ENCODE measurements at places on chromosomes 1 and 21.

GRCh38 chr1:168372307-168372706 is 91.6 kb downstream of the TBX19 start:
- no peak for DNase-seq

GRCh38 chr1:27572019-27572678 is 31.8 kb downstream of the AHDC1 start:
- DNase-seq = no peak

DNA sequence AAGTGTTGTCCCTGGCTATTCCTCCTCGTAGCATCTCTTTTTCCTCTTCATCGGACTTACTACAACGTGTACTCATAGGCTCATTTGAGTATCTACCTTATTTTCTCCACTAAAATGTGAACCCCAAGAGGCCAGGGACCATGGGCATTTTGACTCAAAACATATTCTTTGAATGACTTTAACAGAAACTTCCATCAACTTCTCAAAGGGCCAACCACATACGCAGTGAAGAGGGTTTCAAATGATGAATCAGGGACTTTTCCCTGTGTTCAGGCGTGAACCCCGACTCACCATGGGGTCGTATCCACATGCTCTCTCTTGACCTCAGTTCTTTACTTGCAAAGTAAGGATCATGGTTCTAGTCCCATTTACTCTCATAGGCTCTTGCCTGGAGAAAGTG is 20.2 kb upstream of the GPR137B start:
- DNase-seq = no peak

DNA sequence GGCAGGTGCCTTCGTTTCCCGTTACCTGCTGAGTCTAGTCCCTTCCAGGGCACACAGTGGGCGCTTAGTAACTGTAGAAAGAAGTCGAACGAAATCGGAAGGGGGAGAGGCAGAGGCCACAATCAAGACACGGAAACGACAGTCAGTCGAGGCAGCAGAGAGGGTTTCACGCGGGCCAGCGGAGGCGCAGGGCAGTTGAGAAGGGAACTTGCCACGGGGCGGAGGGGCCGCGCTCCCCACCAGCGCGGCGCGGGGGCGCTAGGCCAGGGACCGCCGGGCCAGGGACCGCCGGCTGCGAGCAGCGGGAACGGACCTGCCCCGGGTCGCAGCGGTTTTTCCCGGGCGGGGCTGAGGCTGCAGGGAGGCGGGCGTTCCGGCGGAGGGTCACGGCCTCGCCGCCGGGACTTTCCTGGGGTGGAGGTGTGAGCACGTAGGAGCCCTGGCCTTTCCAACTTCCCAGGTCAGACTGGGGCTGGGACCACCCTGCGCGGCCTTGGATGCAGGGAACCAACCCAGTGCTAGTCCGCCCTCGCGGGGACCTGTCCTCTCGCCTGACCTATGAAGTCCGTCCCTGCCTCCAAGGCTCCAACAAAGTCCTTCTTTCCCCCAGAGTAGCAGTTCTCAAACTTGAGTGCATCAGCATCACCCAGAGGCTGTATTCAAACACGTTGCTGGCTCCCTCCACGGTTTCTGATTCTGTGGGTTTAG is 150.1 kb upstream of the FGGY start:
- peak; percentile 36 for DNase-seq

- no peak for DNase-seq
Measured at GRCh38 chr1:167488786-167489185, 29.5 kb downstream of the CD247 start.

- no peak for DNase-seq
Measured at GRCh38 chr21:42515708-42516502, 2.3 kb downstream of the SLC37A1 start.

DNA sequence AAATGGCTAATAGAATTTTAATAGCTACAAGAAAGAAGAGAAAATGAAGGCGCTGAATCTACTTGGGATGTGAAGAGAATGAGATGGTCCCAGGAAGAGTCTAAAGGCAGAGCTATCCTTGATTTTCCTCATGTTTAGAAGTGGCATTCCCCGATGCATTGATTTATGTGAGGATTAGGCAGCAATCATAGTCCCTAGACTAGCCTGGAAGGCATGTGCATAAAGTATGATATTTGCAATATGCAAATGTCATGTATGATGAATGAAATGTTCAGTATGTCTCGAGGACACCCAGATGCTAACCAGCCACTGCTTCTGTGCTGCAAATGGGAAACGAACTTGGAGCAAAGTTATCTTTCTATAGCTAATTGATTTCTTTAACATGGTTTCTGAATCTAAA is 641.5 kb upstream of the PLXNA2 start:
- DNase-seq = no peak

DNA sequence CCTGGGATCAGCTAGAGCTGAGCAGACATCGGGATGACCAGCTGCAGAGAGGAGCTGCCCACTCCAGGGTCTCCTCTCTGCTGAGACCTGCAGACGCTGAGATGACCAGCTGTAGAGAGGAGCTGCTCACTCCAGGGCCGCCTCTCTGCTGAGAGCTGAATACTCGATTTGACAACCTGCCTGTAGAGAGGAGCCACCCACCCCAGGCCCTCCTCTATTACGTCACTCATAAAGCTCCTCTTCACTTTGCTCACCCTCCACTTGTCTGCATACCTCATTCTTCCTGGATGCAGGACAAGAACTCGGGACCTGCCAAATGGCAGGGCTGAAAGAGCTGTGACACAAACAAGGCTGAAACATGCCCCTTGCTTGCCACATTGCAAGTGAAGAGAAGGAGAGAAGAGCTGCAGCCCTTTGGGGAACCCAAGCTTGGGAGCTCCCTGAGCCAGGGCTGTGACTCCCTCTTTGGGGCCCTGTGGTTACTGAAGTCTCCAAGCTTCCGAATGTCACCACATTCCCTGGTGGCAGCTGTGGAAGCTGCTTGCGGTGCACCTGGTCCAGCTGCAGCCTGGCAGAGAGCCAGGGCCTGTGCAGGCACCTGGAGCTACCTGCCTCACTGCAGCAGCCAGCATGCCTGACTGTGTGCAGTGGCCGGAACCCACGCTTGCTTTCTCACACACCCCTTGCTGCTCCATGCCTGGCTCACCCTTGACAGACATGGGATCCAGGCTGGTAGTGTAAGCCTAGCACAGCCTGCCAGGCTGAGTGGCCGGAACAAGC is 59.6 kb downstream of the CC2D1B start:
- DNase-seq = no peak

DNA sequence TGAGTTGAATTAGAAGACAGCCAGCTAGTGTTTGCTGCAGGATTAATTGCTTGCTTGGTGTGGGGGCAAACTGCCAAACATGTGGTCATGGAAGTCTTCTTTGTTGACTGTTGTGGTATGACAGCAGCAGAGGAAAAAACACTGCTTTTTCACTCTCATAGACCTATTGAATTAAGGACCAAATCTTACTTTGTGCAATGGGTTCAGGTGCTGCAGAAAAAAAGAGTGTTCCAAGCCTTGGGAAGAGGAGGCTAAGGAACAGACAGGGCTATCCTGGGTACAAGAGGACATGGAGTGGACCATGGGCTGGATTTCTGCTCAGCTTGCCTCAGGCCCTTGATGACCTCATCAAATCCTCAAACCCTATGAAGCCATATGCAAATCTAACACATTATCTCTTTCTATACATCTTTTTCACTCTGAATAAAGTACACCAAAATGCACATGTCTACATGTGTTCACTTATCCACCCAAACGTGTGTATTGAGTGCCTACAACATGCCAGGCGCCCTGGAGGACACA is 61.5 kb downstream of the SIPA1L2 start:
- DNase-seq = no peak
